ENCODE measurements at places on chromosomes 7 and 10. TPM values are rescaled to one million over a fixed set of nuclear protein-coding genes. Genes with fewer than 3 reads are reported as not detected.

The TMEM184A gene
- total RNA-seq = 39.8 TPM

The CALCR gene
- 0.17 TPM for total RNA-seq

The FAM53B gene
- total RNA-seq = 27.1 TPM

The ACTR3C gene
- total RNA-seq = 22.4 TPM

The TMEM176B gene
- 304 TPM for total RNA-seq
